ENCODE measurements at places on chromosomes 5 and 9.

DNA sequence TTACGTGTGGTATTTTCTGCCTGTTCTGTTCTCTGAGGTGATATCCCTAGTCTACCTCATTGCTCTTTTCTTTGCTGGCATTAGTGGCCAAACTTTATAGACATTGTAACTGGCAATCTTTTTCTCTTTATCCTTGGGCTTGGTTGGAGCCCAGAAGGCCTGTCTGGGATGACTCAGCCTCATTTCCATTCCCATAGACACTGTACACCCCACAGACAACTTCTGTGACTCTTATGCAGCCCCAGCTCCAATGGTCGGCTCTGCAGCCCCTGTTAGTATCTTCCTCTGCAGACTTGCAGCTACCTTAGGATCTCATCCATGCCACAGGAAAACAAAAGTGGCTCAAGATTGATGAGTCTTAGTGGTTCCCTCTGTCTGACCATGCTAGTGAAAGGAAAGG lies 79.8 kb downstream of the CFAP95 start:
- no peak for DNase-seq

- DNase-seq = no peak
Observed at GRCh38 chr9:86636519-86636918, 282.3 kb upstream of the TUT7 start.

DNA sequence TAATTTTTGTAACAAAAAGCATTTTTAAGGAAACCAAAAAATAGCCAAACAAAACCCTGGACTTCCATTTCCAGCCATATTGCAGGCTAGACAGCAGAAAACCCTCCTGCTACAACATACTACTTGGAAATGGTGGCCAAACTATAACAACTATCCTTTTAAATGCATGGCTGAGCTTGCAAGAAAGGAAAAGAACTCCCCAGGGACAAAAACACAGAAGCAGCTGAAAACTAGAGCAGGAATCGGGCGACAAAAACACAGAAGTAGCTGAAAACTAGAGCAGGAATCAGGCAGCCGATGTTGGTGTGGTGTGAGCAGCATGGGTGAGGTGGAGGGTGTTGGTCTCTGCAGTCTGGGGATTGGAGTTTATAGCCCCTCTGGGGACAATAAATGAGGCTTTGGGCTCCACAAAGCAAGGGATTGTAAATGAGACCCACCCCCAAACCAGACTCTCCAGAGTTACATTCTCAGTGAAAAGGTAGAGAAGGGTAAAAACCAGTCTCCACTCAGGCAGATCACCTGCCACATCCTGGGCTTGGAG lies 95.2 kb downstream of the C9orf50 start:
- no peak for DNase-seq

DNA sequence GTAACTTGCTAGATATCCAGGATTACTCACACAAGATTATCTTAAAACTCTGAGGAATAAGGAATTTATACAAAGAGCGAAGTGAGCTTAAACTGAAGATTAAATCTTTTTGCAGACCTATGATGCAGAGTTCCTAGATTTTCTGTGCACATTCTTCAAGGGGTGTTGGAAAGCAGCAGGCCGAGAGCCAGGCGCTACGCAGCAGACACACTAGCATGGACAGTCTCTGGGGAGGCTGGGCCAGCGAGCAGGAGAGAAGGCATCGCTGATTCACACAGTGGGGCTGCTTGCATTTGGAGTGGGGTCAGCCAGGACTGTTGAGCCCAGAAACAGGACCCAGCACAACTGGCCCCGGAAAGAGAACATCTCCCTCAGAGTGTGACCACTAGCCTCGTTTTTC lies 136.3 kb downstream of the ADAMTS16 start:
- DNase-seq = no peak

- no peak for DNase-seq
Observed at GRCh38 chr9:127884427-127884911, 7.0 kb upstream of the AK1 start.

- no peak for DNase-seq
Observed at GRCh38 chr9:112819635-112820496, 69.3 kb downstream of the SNX30 start.

DNA sequence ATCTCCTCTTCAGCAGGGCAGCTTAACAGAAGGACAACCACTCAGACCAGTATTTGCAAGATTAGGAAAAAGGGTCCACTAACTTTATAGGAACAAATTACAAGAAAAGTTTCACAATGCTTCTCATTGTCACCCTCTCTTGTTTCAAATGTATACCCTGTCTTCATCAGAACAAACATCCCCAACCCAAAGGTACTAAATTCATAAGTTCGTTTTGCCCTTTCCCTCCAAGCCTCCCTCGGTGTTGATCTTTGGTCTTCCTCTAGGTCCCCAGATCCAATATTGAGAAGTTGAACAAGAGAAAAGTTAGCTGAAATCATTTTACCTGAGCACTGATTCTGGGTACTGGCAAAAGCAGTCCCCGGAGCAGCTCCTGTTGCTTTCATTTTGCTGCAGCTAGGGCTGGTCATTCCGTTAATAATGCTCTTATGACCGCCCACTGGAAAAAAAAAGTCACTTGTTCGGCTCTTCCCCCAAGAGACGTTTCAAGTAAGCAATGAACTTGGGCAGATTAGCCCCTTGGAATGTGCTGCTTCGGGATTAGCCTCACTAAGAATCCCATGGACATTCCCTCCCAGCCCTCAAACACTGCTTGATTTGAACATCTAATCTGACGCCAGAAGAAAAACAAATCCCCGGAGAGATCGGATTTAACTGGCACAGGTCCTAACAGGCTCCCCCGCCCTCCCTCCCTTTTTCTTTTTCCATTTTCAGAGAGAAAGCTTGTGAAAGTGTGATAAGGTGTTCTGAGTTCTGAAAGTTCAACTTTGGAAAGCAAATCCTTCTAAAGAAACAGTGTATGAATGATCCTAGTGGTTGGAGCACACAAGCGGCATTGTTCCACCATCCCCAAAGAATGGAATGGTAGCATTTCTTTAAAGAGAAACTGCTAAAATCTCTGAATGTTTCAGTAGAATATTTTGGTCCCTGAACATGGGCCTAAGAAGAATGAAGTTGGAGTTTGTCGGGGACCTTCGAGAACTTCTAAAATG lies 252.5 kb downstream of the TRPM3 start:
- DNase-seq = no peak

DNA sequence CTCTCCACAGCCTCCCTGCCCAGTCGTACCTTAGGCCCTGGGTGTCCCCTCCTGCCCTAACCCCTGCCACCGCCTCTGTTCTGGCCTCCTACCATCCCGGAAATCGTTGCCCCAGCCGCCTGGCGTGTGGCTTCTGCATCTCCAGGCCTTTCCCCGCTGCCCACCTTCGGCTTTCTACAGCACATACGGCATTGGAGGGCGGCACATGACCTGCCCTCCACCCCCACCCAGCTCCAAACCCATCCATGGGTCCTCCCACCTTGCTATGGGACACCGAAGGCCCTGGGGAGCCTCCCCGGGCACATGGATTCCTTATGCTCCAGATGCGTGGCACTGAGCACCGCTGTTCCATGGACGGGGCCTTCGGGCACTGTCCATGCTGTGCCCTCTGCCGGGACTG lies 32.0 kb downstream of the FGF18 start:
- no peak for DNase-seq

GRCh38 chr9:684054-684890 lies 157.2 kb upstream of the DMRT1 start:
- no peak for DNase-seq

- no peak for DNase-seq
Observed at GRCh38 chr9:89629081-89629976, 24.5 kb downstream of the GADD45G start.

GRCh38 chr5:154384480-154385235 lies 61.1 kb upstream of the SAP30L start:
- DNase-seq = no peak

DNA sequence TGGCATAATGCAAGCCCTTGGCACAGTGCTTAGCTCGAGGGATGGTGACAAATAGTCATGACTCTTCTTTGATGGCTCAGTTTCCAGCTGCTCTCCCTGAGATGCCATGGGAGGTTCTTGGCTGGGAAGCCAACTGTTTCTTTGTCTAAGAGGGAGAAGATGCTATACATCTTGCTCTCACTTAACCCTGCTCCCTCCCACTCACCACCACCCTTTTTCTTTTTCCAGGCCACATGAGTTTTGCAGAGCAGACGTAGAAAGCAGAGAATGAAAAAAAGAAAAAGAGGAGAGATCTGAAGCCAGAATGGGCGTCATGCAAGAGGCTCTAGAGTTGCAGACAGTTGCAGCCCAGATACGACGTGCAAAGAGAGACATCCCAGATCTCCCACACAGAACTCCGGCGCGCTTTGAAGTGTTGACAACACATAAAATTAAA lies 160.5 kb downstream of the FGF18 start:
- no peak for DNase-seq

GRCh38 chr5:159218595-159219023 lies 9.3 kb upstream of the RNF145 start:
- DNase-seq = no peak

DNA sequence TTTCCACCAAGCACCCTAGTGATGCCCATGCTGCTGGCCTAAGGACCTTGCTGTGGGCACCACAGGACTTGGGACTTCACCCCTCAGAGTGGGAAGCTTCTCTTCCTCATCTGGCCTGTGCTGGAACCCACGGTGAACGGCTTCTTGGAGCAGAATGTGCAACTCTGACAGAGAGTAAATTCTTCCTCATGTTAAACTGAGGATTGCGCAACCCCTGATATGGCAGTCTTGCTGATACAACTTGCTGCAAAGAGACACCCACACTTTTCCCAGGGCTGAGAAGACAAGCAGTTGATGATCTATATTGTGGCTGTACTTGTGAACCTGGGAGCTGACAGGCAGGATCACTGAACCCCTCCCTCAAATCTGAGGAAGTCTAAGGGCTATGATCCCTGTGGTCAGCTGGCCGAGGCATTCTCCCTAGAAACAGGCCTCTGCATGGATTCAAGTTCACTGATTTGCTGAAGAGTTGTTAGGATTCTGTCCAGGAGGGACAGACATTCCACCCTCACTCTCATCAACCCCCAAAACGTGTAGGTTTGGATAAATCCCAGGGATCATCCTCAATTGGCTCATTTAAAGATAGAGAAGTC lies 307.2 kb downstream of the MTRR start:
- DNase-seq = no peak

DNA sequence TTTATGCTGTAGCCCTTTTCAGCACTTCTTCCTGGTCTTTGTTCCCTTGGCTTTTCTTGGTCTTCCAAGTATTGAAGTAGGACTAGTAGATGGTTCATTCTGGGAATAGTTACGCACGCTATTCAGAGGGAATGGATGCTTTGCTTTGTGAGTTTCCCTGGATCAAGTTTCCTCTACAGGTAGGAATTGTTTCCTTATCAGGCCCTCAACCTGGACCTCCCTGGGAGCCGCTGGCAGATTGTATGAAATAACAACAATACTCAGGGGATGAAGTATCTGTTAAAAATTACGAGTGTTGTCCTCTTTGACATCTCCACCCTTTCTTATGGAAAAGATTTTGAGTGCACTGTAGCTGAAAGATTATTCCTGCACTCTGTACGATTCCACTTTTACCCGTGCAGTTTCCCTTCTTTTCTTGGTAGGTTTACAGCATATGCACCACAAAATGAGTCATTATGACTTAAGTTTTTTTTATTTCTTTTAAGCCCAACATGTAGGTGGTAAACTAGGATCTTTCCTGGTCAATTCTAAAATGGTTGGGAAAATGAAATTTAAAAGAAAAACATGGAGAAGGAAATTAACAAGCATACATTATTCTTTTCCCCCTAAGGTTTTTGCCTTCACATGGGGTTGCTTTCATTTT lies 57.9 kb downstream of the ARHGAP26 start:
- no peak for DNase-seq

DNA sequence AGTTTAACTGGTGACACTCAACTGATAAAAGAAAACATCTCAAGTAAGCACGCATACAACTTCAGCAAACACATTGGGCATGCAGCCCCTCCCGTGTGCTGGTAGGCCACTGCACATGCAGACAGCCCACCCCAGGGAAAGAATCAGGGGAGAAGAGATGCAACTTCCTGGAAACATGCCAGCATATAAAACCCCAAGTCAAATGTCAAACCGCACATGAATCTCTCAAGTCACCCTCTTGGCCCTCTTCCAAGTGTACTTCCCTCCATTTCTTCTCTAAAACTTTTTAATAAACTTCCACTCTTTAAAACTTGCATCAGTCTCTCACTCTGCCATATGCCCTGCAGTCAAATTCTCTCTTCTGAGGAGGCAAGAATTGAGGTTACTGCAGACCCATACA lies 732.7 kb downstream of the SEMA5A start:
- DNase-seq = no peak

DNA sequence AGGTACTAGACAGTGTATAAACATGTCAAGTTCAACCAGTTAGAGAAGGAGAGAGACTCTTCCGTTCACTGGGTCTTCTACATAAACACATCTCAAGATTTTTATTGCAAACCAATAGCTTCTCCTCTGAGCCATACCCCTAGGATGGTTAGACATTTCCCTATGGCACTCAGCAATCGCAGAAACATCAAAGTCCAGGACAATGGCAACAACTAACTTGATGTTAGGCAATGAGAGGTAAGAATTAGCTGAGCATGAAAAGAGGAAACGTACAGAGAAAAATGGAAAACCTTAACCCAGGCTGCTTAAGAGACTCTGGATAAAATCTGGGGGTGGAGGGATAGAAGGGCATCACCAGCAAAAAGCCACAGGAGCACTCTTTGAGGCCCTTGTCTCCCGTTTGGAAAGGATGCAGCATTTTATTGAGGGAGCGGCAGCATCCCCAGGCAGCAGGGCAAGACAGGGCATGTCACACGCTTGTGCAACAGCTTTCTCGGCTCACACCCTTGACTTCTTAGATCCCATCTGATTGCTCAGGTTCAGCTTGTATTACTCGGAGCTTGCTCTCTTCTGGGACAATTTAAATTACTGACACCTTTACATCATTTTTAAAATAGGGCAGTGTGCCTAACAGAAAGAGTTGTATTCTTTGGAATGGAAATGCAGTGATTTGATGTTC lies 8.6 kb upstream of the PSAT1 start:
- DNase-seq = no peak

DNA sequence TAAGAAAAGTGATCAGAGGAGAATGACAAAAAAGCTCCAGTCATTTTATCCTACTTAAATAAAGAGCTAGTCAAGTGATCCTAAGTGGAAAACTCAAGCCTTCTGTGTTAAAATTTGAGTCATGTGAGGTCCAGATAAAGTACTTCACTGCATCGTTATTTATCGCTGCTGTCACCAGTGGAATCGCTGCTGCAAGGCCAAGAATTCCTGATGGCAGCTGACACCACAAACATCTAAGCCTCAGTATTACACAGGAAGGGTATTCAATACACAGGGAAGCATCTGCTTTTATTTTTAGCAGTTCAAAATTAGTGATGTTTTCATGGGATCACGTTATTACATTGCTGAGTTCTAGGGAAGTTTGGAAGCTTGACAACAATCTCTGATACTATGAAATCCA lies 190.3 kb downstream of the GOLPH3 start:
- DNase-seq = no peak

DNA sequence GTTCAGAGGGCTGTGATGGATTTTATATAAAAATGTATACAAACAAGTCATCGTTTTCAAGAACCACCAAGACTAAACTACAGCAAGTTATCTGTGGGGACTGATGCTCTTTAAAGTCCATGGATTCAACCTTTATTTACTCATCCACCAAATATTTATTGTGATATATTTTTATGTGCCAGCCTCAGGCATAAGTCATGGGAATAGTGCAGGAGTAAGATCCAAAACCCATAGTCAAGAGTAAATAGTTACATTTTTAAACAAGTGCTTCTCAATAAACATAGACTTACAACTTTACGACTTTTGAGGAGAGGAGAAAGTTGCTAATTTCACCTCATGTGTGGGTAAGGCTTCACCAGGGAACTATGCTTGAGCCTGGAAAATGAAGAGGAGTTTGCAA lies 24.6 kb downstream of the MACIR start:
- DNase-seq = no peak

GRCh38 chr5:172148381-172148780 lies 39.6 kb downstream of the STK10 start:
- no peak for DNase-seq

- DNase-seq = no peak
Observed at GRCh38 chr5:95884511-95884910, 62.0 kb upstream of the GLRX start.

All from activated effector memory CD4-positive, alpha-beta T cell treated with anti-CD3 and anti-CD28 coated beads, Interleukin-2, amount 50 U/mL, for 16 hours (primary cell).